ENCODE measurements at places on chromosomes 7 and 10.

DNA sequence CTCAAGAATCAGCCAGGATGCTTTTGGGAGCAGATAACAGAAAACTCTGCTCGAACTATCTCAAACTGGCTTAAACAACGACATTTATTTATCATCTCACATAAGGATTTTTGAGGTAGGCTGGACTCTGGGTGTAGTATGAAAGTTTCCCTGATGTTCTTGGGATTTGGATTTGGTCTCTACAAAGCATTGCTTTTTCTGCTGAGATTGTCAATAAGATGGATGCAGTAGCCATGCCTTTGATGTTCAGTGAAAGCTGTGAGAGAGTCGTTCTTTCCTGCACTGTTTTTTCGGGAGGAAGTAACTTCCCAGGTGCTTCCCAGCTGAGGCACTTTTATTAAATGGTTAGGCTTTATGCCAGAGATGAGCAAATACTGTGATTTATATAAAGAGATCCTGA lies 181.1 kb downstream of the PRKG1 start:
- DNase-seq, result no peak

- DNase-seq, result no peak
Measured at GRCh38 chr10:17683541-17683940, 39.6 kb downstream of the STAM start.

DNA sequence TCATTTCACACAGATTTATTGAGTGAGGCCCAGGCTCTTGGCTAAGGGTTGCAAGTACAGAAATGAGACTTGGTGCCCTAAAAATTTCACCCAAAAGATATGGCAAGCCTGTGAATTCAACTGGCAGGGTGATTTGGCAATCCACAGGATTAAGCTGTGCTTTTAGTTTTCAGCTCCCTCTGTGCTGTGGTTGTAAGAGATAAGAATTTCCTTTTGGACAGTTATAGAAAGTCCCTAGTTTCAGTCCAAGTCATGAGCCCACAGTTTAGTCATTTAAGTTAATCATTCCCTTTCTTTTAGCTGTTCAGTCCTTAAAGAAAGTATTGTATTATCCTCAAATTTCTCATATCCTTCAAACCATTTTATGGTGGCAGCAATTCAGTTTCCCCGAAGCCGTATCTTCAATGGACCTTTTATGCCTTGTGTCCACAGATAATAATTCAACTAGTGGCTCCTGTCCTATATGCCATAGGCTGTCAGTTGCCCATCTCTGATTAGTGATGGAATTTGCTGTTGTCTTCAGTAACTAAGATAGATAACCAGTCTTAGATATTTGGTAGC lies 73.4 kb upstream of the NAMPT start:
- no peak for DNase-seq

GRCh38 chr7:76048668-76048988 lies 722 bp downstream of the MDH2 start:
- no peak for DNase-seq

GRCh38 chr7:37832194-37832593 lies 16.2 kb upstream of the NME8 start:
- DNase-seq, result no peak

GRCh38 chr7:50068850-50069551 lies 24.0 kb downstream of the ZPBP start:
- no peak for DNase-seq

DNA sequence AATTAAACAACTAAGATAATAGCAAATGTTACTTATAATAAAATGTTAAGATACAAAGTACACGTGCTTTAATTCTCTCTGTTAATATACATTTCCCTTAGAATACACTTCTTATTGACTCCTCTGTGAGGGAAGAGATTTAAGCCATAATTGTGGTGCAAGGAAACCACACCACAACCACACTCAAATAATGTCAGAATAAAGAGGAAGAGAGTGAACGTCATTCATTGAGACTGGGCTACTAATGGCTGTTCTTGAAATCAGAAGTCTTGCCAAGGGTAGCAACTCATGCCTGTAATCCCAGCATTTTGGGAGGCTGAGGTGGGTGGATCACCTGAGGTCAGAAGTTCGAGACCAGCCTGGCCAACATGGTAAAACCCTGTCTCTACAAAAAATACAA lies 10.0 kb downstream of the FAM171A1 start:
- DNase-seq, result no peak

DNA sequence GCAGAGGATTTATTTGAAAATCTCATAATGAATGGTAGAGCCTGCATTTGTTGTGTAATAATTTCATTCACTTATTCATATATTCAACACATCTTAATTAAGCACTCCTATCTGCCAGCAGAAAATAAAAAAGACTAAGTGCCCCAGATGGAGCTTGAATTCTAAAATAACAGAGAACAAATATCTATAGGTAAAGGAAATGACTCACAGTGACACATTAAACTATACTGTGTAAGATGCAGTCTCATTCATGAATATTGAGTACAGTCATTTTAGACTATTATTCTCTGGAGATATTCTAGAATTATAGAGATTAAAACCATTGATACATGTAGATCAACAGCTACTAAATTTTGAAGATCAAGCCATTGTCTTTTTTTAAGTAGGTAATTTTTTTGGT lies 72.1 kb downstream of the PTPRZ1 start:
- DNase-seq, result no peak

GRCh38 chr7:101104193-101104713 lies 19.0 kb downstream of the TRIM56 start:
- DNase-seq, result no peak

DNA sequence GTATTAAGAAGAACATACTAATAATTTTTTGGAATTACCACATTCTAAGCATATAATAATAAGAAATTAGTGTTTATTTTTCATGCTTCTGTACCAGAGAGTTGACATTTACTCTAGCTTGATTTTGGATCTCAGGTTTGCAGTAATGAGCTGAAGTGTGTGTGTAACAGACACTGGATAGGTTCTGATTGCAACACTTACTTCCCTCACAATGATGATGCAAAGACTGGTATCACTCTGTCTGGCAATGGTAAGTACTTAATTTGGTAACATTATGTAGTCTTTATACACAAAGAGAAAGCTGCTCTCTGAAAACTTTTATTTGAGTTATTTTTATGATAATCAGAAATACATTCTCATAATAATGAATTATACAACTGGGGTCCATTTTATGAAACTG lies 54.1 kb downstream of the SRI start:
- no peak for DNase-seq

GRCh38 chr10:43825984-43826383 lies 177.3 kb upstream of the ZNF32 start:
- DNase-seq, result no peak

- DNase-seq, result no peak
Measured at GRCh38 chr10:95606922-95607321, 45.8 kb upstream of the SORBS1 start.

DNA sequence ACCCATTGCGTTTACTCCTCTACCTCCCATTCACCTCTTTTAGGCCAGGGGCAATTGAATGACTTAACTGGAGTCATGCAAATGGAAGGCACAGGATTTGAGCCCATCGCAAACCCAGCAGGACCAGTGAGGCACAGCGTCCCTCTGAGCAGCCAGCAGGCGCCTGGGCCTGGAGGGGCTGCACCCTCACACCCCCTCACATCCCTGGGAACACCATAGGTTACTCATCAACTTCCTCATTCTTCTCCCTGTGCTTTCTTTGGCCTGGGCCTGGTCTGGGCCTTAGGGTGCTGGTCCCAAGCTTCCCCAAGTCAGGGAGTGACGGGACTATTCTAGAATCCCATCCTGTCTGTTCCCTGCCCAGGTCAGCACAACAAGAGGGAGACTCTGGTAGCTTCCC lies 169.4 kb upstream of the EEPD1 start:
- DNase-seq, result no peak

DNA sequence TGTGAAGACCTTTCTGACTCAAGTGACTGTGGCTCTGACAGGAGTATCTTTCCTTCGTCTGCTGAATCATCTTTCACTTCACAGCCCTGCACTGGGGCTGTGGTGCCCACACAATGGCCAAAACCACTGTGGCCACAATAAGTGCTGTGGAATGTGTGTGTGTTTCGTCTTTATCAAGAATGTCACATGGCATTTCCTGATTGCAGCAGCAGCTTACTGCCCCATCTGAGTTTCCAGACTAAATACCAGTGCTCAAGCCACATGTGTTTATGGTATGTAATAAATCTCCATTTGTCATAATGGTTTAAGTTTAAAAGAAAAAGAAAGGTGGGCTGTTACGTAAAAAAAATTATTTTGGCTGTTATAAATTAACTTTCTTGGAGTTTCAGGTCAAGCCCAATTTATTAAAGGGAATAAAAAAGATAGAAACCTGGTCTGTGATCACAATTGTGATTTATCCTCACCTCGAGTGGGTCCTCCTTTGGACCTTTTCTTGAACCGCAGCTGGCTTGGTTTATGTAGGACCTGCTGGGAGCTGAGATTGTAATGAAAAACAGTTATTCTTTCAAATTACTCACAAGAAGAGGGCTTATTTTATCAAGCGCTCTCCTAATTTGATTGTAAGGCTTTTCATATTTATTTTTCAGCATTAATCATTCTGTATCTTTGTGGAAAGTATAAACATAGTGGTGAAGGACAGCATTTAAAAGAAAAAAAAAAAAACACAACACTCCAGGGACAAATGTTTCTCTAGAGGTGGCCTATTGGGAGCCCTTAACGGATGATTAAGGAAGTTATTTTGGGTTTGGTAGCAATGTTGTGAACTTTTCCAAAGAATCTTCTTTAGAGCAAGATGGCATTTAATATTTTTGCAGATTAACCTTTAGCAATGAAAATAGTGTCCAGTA lies 116.2 kb downstream of the LRMDA start:
- no peak for DNase-seq

DNA sequence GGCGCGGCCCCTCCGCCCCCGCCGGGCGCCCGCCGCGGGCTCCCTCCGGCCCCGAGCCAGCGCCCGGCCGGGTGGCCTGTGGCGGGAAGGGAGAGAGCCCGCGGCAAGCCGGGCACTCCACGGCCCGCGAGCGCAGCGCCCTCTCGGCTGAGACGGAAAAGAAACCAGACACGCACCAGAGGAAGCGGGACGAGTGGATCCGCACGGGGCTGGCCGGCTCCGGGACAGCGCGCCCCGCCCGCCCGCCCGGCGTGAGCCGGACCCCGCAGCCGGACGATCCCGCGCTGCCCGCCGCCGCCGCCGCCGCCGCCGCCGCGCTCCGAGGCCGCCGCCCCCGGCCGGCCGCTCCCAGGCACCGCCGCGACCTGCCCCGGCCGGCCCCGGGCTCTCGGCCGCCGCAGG lies 300 bp downstream of the ARHGAP21 start:
- DNase-seq, result no peak

GRCh38 chr10:106508950-106509349 lies 655.6 kb downstream of the SORCS1 start:
- DNase-seq, result no peak

Measured in activated naive CD4-positive, alpha-beta T cell (primary cell).